ENCODE measurements at places on chromosomes 13 and 19.

GRCh38 chr13:66365101-66365500 lies 865.0 kb downstream of the PCDH9 start:
- DNase-seq, result no peak

DNA sequence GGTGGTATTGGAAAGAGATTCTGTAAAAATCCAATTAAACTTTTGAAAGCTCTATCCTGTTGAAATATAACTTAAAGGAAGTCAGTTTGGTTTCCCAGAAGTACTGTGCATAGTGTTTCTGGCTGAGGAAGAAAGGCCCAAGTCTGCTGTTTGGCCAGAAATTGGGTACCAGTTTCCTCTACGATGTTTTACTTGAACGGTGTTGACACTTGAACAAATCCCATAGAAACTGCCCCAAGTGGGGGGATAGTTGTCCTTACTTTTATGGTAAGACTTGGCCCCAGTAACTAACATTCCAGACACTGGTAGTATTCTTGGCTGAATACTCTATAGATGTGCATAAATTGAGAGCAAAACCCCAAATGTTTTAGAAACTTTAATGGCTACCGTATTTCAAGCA lies 14.2 kb downstream of the KLF5 start:
- no peak for DNase-seq

- DNase-seq, result no peak
Observed at GRCh38 chr19:399370-399769, 9.6 kb downstream of the C2CD4C start.

DNA sequence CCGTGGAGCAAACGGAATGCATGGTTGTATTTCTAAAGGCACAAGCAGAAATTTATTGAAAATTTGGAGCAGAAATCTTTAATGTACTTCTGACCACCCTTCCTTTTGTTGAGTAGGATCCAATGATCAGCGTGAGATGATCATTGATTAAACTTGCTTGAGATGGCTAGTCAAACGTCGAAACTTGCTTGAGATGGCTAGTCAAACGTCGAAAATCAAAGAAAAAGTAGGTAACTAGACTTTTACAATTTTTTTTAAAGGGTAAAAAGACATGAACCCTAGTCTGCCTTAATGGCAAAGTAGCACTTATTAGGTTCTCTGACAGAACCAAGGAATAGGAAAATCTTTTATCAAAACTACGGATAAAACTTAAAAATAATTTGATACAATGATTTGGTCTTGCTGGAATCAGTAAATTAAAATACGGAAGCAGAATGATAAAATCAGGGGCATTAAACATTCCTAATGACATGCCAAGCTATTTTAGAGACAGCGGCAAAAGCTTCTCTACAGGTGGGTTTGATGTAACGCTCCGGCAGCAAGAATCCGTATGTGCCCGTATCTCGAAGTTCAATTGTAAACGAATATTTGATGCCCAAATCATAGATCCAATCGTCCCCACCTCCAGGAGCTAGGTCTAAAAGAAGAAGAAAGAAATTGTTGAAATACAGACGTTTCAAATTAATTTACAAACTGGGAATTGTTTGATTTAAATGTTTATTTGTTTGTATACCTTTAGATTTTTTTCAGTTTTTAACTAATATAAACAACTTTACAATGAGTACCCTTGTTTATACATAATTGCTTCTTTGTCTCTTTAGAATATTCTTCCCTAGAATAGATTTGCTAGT lies 841 bp upstream of the ZC3H13 start:
- no peak for DNase-seq

DNA sequence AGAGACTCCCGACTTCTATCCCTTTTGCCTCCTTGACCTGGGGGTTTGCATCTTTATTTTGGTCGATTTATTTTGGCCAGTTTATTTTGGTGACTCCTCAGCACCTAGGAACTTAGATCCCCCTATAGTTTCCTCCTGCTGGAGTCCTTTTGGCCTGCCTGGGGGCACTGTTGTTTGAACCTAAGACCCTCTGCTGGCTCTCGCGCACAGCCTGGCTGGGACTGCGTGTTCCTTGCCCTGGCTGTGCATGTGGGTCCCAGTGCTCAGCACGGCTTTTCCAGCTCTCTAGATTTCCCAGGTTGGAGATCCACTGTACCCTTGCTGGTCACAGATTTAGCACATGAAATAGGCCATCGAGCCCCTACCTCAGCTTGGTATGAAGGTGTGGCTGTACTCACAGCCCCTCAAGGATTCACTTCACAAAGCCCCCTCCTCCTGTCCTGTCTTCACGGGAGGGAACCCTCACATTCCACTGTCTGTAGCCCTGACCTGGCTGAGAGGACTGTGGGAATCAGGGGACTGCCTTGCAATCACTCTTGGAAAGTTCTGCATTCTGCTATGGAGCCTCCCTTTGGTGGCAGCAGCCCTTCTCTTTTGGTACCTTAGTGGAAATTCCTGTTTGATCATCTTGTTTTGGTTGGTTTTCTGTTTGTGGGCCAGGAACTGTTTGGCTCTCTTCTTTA lies 8.3 kb downstream of the UBAC2 start:
- DNase-seq, result no peak

- DNase-seq, result no peak
Observed at GRCh38 chr13:24670961-24671381, 9.2 kb upstream of the ATP12A start.

- peak; percentile 30 for DNase-seq
Observed at GRCh38 chr13:74026753-74027152, 107.5 kb downstream of the KLF12 start.

DNA sequence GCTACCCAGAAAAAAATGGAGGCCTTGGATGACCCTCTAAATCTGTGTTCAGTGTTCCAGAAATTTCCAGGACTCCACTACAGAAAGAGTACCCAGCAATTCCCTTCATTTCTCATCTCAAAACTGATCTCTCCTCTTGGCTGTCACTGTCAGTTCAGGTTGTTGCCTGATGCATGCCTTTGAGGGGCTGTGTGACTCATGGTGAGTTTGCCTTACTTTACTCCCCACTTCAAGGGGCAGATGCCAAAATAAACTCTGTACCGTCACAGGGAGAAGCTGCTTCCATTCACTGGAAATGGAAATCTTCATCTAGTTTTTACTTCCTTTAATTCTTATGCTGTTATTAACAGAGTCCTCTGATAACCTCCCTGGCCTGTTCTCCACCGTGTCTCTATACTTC lies 1075.0 kb downstream of the DIAPH3 start:
- no peak for DNase-seq

DNA sequence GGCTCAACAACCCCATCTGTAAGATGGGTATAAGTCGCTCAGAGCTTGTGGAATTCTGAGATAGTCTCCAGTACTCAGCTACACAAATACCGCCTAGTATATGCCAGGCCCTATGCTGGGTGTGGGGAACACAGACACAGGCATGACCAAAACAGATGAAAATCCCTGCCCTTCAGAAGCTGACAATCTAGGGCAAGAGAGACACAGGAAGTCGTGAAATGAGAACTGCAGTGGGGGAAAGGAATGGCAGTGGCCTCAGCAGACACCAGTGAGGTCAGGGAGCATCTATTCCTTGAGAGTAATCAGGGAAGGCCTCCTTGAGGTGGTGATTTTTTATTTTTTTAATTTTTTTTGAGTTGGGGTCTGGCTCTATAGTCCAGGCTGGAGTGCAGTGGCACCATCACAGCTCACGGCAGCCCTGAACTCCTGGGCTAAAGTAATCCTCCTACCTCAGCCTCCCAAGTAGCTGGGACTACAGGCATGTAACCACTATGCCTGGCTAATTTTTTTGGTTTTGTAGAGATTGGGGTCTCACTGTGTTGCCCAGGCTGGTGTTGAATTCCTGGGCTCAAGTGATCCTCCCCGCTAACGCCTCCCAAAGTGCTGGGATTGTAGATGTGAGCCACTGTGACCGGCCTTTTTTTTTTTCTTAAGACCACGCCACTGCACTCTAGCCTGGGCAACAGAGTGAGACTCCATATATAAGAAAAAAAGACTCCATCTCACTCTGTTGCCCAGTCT lies 3.2 kb downstream of the TMIGD2 start:
- no peak for DNase-seq

DNA sequence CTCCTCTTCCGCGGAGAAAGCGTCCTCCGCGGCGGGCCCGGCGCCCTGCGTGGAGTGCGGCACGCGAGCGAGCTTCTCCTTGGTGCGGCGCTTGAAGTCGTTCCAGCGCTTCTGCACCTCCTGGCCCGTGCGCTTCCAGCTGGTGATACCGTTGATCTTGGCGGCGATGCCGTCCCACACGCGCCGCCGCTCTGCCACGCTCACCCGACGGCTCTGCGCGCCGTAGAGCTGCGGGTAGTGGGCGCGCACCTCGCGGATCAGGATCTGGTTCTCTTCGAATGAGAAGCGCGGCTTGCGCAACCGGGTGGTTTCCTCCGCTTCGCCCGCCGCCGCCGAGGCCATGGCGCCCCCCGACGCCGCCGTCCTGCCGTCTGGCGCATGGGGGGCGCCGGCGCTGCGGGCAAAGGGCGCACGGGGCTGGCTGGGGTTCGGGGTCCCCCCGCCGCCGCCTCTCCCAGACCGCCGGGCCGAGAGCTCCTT lies 941 bp downstream of the MYPOP start:
- no peak for DNase-seq

GRCh38 chr13:21013682-21014038 lies 47.7 kb downstream of the LATS2 start:
- no peak for DNase-seq

DNA sequence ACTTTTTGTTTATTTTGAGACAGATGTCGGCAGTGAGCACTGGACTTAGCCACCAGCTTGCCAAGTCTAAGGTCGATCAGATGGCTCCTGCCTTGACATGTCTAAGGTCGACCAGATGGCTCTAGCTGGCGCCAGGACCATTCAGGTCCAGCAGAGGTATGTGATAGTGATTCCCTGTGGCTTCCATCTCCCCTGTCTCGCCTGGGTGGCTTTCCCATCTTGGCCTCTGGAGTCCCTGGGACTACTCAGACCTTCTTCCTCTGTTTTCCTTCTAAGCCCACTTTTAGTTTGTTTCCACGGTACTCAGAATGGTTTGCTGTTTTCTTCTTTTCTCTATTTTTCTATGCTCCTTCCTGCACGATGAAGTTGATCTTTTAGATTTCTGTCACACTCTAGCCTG lies 1435.7 kb downstream of the UQCRFS1 start:
- no peak for DNase-seq

- DNase-seq, result no peak
Observed at GRCh38 chr13:100291624-100292023, 202.7 kb downstream of the PCCA start.

DNA sequence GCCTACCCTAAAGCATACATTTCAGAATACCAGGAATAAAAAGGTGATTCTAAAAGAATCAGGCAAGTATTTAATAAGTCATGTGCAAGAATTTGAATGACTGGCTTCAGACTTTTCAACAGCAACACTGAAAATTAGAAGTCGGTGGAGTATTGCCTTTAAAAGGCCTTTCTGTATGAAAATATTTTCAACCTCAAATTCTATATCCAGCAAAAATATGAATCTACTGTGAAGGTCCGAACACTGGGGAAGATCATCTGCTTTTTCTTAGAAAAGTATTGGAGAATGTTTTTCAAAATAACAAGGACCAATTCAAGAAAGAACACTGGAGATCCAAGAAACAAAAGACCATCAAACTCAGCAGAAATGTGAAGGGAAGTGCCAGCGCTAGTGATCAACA lies 459.5 kb upstream of the KLF12 start:
- DNase-seq, result no peak

DNA sequence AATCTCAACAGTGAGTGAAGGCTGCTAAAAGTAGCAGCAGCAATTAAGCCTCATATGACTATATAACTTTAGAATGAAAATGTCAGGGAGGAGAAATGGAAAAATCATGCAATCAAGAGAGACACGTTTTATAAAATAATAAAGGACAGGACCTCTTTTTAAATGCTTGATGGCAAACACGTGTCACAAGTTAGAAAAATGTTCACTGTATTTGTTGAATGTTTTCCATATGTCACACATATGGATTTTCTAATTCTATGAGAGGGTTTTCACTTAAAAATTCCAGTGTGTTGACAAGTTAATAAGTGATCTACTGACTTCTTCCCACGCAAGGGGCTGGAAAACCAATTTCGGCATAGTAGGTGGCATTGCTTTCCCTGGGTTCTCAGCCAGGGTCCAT lies 27.7 kb upstream of the KCTD12 start:
- DNase-seq, result no peak

DNA sequence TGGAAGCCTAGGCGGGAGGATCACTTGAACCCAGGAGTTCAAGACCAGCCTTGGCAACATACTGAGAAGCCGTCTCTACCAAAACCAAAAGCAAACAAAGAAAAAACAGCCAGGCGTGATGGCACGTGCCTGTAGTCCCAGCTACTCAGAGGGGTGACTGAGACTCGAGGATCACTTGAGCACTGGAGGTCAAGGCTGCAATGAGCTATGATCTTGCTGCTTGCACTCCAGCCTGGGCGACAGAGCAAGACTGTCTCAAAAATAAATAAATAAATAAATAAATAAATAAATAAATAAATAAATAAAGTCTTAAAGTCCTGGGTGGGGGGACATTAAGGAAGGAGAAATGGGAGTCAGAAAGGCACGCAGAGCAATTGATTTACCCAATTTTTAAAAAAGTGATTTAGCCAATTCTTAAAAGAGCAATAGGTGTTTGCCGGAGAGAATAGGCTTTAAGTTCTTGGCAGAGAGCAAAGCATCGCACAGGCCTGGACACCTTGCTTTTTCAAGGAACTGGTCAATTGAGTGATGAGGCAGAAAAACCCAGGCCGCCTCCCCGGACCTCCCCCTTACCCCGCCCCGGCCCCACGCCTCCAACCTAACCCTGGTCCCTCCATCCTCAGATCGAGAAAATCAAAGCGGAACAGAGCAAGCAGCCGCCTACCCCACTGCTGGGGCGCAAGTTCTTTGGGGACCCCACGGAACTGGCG lies 9.5 kb upstream of the SHKBP1 start:
- DNase-seq, result no peak

GRCh38 chr13:20109037-20109436 lies 51.8 kb downstream of the GJA3 start:
- no peak for DNase-seq

- no peak for DNase-seq
Observed at GRCh38 chr13:76634431-76635191, 251.6 kb downstream of the KCTD12 start.

GRCh38 chr19:45152504-45153338 lies 8.1 kb downstream of the NKPD1 start:
- DNase-seq, result no peak

DNA sequence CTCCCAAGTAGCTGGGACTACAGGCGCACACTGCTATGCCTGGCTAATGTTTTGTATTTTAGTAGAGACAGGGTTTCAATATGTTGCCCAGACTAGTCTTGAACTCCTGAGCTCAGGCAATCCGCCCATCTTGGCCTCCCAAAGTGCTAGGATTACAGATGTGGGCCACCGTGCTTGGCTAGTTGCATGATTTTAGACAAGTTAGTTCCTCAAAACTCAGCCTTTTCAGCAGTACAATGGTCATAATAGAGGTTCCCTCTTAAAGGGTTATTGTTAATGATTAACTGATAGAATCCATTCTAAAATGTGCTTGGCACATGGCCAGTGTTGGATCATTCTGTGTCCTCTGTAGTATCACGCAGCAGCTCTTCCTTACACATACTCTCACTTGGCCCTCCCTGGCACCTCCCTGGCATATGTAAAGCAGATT lies 19.5 kb upstream of the IFT88 start:
- DNase-seq, result no peak

DNA sequence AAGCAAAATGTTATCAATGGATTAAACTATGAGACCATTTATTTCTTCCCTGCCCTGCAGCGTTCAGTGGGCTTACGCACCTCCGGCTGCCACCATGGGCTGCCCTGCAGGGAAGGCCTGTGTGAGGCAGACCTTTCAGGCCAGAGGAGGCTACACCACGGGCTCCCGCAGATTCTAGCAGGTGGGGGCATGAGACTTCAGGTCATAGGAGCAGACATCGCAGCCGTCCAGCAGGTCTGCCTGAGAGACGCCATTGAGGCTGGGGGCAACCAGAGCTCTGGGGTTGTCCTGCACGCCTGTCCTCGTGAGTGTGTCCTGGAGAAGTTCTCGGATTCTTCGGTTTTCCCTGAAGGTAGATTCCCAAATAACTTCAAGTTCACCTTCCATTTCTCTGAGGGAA lies 9.4 kb upstream of the SLC7A9 start:
- DNase-seq, result no peak
